ENCODE measurements at places on chromosomes 13 and 19. TPM values are rescaled to one million over a fixed set of nuclear protein-coding genes. Genes with fewer than 3 reads are reported as not detected.

GRCh38 chr13:79626924-79627323 is 146.0 kb downstream of the NDFIP2 start:
- DNase-seq: no peak

DNA sequence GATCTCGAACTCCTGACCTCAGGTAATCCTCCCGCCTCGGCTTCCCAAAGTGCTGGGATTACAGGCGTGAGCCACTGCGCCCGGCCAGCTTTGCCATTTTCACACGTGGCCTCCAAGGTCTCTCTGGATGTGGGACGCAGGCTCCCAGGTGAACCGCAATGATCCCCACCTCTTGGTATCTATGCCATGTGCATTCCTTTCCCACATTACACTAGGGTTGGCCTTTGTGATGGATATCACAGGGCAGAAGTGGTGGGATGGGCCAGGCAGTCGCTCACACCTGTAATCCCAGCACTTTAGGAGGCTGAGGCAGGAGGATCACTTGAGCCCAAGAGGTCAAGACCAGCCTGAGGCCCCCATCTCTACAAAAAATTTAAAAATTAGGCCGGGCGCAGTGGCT is 22.4 kb downstream of the FGF21 start:
- no peak for DNase-seq

DNA sequence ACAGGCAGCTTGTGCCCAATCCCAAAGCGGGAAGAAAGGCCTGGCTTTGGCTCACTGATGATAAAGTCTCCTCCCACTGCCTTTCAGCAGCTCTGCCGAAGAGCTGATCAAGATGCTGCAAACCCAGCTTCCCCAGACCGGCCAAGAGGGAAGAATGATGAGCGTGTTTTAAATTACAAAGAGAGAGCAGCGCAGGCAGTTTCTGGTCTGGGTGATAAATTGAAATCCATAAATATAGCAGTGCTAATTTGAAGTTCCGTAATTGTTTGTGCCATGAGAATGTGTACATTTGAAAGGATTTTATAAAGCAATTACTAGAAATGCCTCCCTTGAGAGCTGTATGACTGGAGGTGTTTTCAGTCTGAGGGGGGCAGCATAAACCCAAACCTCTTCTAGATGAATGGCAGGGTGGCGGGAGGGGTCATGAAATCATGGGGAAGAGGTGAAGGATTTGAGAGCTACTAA is 171.8 kb downstream of the STK24 start:
- no peak for DNase-seq

DNA sequence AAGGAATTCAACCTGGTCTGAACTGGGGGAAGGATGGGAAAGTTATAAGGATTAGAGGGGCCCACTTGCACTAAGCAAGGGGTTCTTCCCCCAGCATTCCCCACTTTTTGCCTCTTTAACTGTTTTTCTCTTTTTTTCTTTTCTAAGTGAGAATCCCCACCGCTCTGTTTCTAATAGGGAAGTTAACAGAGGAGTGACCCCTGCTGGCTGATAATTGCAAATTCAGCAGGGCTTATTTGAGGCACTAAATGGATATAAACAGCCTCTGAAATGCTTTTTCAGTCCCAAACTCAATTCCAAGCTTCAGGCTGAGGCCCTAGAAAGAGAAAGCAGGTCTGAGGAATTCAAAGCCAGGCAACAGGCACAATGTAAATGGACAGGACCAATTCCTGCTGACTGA is 38.2 kb upstream of the CEACAM21 start:
- DNase-seq: no peak

RNF113B gene
- not detected for total RNA-seq

GRCh38 chr19:42653841-42654240 is 59.1 kb upstream of the CEACAM8 start:
- DNase-seq: no peak

DNA sequence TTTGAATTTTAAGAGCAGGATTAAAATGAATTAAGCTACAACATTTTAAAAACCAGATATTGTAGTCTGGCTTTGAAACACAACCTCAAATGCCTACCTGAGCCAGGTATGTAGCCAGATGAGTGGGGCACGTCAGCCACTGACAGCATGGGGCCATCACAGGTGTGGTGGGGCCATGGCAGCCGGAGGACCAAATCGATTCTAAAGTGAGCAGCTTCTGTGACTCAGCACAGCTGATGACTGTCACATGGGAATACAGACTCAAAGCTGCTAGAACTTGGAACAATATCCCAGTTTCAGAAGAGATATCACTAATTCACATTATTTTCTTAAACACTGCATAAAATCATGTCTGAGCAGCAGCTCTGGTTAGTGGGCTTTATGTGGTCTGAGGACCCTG is 52.8 kb downstream of the SERP2 start:
- DNase-seq: no peak

- DNase-seq: no peak
Observed at GRCh38 chr13:92097337-92097903, 699.0 kb downstream of the GPC5 start.

All from epithelial cell of proximal tubule (primary cell).